Esophagus muscularis mucosa (tissue), 4 donors: ENCODE measurements at places on chromosomes 7 and 10. TPM values are rescaled to one million over a fixed set of nuclear protein-coding genes. Genes with fewer than 3 reads are reported as not detected.

DNA sequence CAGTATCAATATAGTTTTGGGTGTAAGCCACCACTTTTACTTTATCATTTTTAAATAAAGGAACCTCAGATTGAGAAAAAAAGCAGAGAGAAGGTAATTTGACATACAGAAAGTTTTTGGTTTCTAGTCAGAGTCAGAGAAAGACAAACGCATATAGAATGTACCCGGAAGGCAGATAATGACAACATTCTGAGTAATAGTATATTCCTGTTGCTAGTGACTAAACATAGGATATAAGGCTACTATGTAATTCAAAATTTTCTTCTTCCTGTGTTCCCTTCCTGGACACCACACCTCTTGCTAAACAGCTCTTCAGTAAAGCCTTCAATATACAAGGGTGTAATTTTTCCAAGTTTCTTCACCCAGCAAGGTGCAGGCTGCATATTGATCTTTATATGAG, 597.6 kb downstream of the PCDH15 start:
- no peak overlapping the region for H3K4me3 ChIP-seq
- no peaks in the 10 kb centered on the region for H3K4me1 ChIP-seq
- no peaks in the 10 kb centered on the region for H3K36me3 ChIP-seq
- H3K27me3 ChIP-seq = no peaks in the 10 kb centered on the region
- no peak for DNase-seq

DNA sequence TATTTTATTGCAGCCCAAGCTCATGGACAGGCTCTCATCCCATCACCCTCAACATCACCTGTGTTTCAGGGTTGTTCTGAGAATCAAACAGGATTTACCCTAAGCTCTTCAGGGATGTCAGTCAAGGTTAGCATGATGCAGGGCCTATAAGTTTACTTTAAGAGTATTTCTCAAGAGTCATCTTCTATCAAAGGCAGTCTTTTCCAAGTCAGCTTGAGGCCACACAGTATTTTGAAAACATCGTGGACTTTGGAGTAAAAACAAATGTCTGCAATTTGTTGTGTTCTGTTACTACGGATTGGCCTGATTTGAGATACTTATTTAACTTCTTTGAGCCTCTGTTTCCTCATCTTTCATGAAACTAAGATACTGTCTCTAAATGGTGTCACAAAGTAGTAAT, 42.0 kb upstream of the NRP1 start:
- H3K4me3 ChIP-seq = no peak overlapping the region
- H3K4me1 ChIP-seq = peaks cover under 1% of the 10 kb centered on the region
- no peak for DNase-seq
- no peaks in the 10 kb centered on the region for H3K27me3 ChIP-seq

Gene EBF3
- 3.6 TPM for total RNA-seq

Gene SHH
- not detected for total RNA-seq

Gene FAM25C
- not detected for total RNA-seq

DNA sequence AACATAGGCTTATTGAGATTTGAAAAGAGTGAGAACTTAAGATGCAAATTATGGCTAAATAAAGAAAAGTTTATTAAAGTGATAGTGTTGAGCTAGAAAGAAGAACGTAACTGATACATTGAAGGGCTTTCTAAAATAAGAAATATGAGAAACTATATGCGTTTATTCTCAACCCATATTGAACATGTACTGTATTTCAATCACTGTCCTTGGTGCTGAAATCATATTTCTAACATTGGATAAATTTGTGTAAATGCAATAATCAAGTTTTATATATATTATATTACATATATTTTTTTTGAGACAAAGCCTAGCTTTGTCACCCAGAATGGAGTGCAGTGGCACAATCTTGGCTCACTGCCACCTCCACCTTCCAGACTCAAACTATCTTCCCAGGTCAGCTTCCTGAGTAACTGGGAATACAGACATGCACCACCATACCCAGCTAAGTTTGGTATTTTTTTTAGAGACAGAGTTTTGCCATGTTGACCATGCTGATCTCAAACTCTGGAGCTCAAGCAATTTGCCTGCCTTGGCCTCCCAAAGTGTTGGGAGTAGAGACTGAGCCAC, 1065.8 kb downstream of the REEP3 start:
- H3K4me1 ChIP-seq = no peaks in the 10 kb centered on the region
- no peak overlapping the region for H3K27ac ChIP-seq
- no peaks in the 10 kb centered on the region for H3K27me3 ChIP-seq

DNA sequence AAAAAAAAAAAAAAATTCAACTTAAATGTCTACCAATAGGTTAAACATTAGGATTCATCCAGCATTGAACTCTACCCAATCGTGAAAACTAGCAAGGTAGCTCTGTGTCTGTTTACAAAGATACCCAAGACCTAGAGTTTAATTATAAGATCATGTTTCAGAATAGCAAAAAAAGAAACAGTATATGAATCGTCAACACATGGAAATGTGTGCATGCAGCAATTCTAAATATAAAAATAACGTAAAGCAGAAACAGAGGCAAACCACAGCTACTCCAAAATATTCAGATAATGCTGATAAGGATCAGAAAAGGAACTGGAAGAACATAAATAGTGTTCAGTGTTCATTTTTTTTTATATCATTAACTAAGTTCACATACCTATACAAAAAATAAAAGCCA, 68.7 kb downstream of the AFAP1L2 start:
- no peak overlapping the region for H3K4me3 ChIP-seq
- H3K4me1 ChIP-seq = peaks cover 29% of the 10 kb centered on the region
- no peak overlapping the region for H3K27ac ChIP-seq
- no peaks in the 10 kb centered on the region for H3K27me3 ChIP-seq

DNA sequence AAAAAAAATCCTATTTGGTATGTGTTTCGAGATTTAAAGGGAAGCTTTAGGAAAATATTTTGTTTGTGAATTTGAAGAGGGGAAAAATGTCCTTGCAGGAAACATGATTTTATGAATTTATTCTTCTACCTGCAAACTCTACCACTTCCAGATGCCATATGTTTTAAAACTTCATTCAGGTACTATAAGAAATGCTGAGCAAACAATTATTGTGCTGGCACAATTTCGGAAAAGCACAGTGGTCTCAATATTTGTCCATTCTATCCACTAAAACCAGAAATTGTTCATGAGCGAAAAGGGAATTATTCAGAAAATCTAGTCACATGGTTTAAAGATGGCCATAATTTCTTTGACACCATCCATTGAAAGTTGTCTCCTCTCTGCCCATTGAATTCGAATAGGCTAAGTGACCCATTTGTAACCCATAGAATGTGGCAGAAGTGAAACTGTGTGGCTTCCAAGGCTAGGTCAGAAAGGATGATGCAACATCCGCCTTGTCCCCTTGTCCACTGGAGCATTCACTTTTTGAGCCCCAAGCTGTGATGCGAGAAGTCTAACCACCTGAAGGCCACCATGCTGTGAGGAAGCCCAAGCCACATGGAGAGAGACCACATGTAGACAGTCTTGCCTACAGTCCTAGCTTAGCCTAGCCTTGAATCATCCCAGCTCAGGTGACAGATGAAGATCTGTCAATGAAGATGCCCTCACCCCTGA, 189.8 kb upstream of the PRKCQ start:
- peaks cover 9% of the 10 kb centered on the region for H3K4me1 ChIP-seq
- no peaks in the 10 kb centered on the region for H3K36me3 ChIP-seq
- H3K4me3 ChIP-seq = no peak overlapping the region
- H3K27ac ChIP-seq = no peak overlapping the region
- DNase-seq = no peak
- no peaks in the 10 kb centered on the region for H3K27me3 ChIP-seq

DNA sequence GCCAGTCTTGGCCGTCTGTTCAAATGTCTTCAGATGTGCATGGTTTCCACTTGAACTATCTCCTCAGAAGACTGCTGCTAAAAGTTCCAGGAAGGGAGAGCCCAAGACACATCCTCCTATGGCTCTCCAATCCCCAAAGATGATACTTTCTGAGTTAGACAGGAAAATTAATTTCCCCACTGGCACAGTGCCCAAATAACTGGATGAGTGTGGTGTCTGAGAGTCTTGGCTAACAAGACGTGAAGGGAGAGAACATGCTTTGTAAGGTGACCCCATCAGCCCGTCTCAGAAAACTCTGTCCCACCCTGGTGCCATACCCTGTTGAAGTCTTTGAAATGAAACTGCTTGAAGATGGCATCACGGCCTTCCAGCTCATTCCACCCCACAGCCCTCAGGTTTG, 2.9 kb downstream of the PCBD1 start:
- peaks cover 33% of the 10 kb centered on the region for H3K36me3 ChIP-seq
- H3K27ac ChIP-seq = peak overlapping the region; percentile 98
- H3K4me3 ChIP-seq = no peak overlapping the region

Gene PNLIPRP2
- total RNA-seq = not detected

DNA sequence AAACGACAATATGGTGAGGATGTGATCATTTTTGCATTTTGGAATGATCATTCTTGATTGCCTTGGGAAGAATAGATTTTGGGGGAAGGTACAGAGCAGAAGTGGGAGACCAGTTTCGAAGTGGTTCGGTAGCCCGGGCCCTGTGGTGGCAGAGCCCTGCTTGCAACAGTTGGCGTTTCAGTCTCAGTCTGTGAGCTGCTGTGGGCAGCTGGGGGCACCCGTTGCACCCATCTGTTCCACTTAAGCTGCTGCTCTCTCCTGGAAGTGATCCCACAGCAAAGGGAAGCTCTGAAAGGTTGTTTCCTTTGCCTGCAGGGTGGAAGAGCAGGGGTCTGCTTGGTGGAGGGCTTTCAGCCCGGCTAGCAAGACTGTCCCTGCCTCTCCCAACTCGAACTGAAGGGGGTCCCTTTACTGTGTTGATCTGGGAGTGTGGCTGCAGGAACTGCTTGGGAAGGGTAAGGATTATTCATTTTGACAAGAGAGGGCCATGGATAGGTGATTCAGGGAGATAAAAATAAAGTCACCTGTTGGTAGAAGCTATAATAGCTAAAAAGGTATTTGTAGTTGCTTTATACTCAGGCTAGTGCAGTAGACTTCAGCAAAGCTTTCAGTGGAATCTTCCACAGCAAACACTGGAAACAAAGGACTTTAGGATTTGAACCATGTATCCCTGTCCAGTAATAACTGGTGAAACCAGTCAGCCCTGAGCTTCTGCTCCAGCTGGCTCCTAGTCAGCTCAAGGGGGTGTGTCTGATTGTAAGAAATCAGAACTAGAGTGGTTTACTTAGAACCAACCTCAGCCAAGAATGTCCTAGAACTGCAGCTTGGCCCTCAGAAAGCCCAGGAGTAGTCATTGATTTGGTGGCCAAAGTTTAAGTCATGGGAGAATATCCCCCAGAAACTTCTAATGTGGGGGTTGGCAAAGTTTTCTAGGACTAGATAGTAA, 53.1 kb upstream of the PDCD4 start:
- H3K4me3 ChIP-seq = no peak overlapping the region
- H3K27ac ChIP-seq = peak overlapping the region; percentile 88
- H3K4me1 ChIP-seq = peaks cover 78% of the 10 kb centered on the region
- DNase-seq = no peak
- H3K36me3 ChIP-seq = no peaks in the 10 kb centered on the region
- H3K27me3 ChIP-seq = no peaks in the 10 kb centered on the region

Gene GOLGA7B
- total RNA-seq = 0.29 TPM

Gene SEMA3A
- 27.8 TPM for total RNA-seq

DNA sequence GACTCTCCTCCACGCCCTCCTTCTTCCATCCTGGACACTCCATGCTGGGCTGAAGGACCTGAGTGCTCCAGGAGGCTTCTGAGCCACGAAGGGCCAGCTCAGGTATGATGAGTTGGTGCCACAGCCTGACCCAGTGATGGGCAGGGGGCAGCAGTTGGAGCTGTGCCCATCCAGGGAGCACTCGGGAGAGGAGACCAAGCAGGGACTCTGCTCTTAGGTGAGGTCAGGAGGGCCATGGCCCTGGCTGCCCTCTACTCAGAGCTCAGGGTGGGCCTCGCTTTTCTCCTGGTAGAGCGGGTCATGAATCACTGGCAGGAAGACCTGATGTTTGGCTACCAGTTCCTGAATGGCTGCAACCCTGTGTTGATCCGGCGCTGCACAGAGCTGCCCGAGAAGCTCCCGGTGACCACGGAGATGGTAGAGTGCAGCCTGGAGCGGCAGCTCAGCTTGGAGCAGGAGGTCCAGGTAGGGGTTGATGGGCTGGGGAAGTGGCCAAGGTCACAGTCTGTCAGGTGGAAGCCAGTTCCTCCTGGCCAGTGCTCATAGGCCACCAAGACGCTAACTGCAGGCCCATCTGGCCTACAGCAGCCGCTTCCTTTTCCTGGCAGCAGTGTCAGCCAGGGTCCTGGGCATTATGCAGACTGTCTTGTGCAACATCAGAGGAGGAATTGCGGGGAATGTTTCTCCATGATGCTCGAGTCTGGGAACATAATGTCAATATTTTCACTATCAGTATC, 50.8 kb downstream of the ALOX5 start:
- H3K27me3 ChIP-seq = peaks cover 16% of the 10 kb centered on the region
- peaks cover 31% of the 10 kb centered on the region for H3K4me1 ChIP-seq
- no peak overlapping the region for H3K4me3 ChIP-seq
- no peaks in the 10 kb centered on the region for H3K36me3 ChIP-seq
- H3K27ac ChIP-seq = no peak overlapping the region
- peak; percentile 91 for DNase-seq

Gene UNCX
- total RNA-seq = not detected

Gene CALD1
- total RNA-seq = 2,237 TPM

DNA sequence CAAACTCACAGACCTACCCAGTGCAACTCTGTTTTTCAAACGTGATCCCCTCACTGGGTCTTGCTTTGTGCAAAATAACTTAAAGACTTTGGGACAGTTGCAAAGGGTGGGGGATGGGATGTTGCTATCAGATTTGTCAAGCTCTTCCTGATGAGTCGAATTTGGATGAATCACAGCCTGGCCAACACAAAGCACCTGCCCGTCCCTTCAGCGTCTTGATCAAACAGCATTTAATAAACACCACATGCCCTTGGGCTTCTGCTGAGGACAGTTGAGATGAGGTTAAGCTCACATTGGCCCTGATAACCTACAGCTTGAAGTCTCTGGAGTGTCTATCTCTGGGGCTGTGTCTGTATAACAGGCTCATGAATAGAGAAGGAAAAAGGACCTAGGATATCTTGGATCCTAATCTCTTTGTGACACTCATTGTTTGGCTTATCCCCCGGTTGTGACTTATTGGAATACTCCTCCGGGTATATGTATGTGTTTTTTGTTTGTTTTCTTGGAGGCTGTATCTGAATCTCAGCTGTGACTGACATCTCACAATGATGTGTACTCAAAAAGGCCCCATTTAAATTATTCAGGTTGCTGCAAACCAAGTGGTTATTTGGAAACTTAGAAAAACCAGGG, 132.6 kb upstream of the NAMPT start:
- no peak overlapping the region for H3K4me3 ChIP-seq

DNA sequence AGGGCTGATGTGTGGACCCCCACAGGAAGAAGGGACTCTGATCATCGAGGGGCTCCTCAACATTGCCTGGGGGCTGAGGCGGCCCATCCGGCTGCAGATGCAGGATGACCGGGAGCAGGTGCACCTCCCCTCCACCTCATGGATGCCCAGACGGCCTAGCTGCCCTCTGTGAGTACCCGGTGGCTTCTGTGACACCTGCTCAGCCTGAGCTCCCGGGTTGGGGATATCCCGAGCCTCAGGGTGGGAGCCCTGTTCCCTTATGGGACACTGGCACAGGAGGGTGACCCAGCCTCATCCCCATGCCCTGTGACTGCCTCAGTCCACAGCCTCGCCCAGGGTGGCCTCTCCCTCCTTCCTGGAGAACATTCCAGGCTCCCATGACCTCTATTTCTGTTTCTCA, 3.9 kb upstream of the DEPP1 start:
- H3K4me1 ChIP-seq = peaks cover 73% of the 10 kb centered on the region
- peaks cover 20% of the 10 kb centered on the region for H3K36me3 ChIP-seq
- H3K27ac ChIP-seq = peak overlapping the region; percentile 91
- no peaks in the 10 kb centered on the region for H3K27me3 ChIP-seq
